ENCODE measurements at places on chromosomes 12 and 14.

- no peak for DNase-seq
Observed at GRCh38 chr12:72790273-72790672, 518.1 kb downstream of the TRHDE start.

DNA sequence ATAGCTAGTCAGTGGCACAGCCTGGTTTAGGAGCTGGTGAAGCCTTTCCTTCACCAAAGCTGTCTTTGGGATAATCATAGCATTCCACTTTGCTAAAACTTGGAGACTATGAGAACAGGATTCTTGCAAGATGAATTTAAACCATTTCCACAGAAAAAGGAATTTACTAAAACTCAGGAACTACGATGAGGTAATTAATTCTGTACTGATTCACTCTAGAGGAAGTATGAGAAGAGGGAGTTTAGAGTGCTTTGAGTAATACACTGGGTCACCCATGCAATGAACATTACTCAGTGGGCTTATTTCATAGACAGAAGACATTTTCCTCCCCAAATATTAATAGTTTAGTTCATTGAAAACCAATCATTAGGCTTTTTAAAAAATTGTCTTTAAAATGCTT is 73.0 kb downstream of the RMST start:
- DNase-seq = no peak

GRCh38 chr14:43471595-43471994 is 1035.5 kb downstream of the FSCB start:
- DNase-seq = no peak

GRCh38 chr14:30194741-30195148 is 267.1 kb upstream of the PRKD1 start:
- DNase-seq = no peak

DNA sequence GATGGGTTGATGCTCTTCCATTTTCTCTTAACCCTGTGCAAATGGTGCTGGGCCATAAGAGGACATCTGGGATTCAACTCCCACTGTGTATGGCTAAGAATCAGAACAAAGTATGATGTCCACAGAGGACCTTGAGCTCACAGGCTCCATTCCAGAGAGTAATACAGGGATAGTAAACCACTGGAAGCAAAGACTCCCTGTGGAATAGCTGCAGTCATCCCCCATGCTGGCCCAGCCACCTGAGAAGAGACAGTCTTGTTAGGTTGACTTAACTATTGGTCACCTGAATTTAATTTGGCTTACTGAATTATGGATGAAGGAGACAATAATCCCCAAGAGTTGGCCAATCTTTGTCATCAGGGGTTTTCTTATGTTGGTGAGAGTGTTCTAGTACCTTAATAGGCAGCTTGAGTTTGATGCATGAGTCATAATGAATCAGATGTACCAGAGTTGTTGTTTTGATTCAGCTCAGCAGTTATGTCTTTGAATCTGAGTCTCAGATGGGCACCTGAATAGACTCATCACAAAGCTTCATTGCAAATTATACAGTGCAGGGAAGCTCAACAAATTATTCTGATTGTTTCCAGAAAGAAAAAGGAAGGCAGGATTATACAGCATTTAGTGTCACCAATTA is 122.7 kb downstream of the SSPN start:
- no peak for DNase-seq

DNA sequence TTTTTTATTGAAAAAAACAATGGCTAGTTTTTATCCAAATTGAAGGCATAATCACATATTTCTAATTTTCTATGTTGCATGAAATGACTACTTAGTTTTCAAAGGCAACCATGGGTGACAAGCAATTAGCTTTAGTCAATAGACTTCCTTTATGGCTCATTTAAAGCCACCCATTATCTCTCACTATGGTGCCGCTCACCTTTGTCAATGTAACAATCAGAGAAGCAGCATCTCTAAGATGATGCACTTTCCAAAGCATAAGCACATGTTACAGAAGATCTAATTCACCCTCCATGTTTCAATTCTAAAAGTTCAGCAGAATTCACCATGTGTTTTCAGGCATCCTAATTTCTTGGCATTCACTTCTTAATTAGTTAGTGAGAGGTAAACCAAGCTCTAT is 166.6 kb upstream of the RPL10L start:
- DNase-seq = no peak
